Cortex of kidney (tissue), 1 donor: ENCODE measurements at places on chromosomes 4 and X.

- no peak for DNase-seq
These were observed 18.6 kb downstream of the BLTP1 start for GRCh38 chr4:122170775-122171174.

DNA sequence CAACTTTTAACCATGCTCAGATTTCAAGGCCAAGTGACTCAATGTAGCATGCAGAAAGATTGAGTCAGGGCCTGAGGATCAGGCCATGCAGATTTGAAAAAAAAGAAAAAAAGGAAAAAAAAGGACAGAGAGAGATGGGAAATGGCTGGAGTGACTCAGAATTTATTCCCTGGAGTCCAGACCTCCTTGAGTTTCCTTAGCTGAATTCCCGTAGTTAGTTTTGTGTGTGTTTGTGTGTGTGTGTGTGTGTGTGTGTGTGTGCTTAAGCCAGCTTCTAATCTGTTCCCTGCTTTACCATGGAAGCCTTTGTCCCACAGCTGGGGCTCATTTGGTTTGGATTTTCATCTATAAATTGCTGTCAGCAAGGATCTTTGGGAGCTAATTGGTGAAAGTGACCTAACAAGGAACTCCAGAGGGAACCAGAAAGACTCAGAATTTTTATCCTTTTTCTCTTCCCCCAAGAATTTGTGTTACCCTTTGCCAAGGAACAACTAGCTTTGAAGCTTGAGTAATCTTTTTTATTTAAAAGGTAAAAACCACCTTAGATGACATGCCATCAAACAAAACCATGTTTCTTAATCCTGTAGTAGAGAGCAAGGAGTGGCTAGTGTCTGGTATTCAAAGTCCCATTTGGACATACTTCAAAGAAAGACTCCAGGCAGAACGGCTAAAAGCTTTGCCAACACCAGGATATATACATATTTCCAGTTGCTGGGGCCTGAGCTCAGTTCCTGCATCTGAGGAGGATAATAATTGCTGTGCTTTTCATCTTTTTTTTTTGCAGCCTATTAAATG, 109.0 kb upstream of the DDIT4L start:
- DNase-seq, result no peak

- DNase-seq, result no peak
These were observed 67.9 kb downstream of the TMLHE start for GRCh38 chrX:155544881-155545280.

- no peak for DNase-seq
These were observed 211.8 kb downstream of the DCTD start for GRCh38 chr4:182705389-182705788.

- no peak for DNase-seq
These were observed 107.0 kb downstream of the ABLIM2 start for GRCh38 chr4:8051644-8052043.

DNA sequence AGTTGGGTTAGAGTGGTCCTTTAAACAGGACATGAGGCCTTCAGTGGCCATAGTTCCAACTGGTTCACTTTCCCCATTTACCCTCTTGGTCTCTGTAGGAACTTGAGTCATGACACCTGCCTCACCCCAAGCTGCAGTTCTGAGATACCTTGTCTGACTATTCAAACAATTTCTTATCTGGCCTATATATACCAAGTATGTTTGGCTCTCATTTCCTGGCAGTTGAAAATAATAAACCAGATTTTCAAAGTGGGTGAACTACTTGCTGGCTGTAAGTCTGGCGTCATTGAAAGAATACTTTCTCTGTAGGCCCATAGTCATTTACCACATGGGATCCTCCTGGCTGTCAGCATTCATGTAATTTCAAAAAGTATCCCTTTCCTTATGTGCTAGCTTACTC, 228.8 kb downstream of the SHROOM3 start:
- no peak for DNase-seq

- no peak for DNase-seq
These were observed 99.3 kb downstream of the AMMECR1 start for GRCh38 chrX:110218591-110218990.

- no peak for DNase-seq
These were observed 264.0 kb upstream of the SLIT2 start for GRCh38 chr4:19987746-19988145.

GRCh38 chr4:143082701-143083100, 102.0 kb upstream of the USP38 start:
- no peak for DNase-seq

DNA sequence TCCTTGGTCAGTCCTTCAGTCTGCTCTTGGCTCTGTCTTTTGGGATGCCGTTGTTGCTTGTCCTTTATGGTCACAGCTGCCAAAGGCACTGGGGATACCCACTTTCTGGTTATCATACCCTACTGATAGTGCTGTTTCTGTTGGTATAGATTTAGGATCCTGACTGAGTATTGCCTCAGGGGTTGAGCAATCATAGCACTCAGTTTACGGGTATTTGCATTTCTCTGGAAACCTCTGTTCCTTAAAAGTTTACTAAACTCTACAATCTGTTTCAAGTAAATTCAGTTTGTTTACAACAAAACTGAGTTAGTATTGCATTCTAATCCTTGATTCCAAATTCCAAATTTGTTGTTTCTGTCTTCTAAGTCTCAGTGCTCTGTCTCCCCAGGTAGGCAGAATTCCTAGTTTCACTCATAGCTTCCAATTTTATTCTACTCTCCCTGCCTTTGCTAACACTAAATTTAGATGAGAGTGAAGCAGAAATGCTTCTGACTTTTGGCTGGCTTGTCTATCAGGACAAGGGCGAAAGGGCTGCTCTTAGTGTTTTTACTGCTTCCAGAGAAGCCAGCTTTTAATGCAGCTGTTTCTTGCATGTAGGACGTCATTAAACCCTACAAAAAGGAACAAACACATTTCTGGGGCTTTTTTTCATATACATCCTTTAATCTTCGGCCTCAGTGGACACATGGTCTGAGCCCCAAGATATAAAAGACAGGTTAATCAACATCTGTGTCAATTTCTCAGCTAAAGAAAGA, 17.2 kb upstream of the TET2 start:
- DNase-seq, result no peak

DNA sequence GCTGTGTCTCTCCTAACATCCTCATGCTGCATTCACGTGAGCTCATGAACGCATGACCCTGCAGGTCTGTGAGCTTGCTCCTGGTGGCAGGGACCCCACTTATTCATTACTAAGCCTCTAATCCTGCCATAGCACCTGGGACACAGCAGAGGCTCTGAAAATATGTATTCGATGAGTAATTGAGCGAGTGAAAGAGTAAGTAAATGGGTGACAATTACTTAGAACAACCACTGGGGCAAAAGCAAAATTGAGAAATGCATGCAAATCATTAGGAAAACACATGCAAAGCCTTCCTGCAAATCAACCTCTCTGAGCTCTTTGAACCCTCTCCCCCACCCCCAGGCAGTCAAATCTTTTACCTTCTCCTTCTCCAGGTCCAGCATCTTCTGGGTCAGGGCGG, 23.6 kb upstream of the C4orf50 start:
- no peak for DNase-seq

- DNase-seq, result no peak
These were observed 486.6 kb downstream of the FAT4 start for GRCh38 chr4:125801373-125801772.

GRCh38 chr4:8647094-8647570, 54.6 kb downstream of the CPZ start:
- no peak for DNase-seq

DNA sequence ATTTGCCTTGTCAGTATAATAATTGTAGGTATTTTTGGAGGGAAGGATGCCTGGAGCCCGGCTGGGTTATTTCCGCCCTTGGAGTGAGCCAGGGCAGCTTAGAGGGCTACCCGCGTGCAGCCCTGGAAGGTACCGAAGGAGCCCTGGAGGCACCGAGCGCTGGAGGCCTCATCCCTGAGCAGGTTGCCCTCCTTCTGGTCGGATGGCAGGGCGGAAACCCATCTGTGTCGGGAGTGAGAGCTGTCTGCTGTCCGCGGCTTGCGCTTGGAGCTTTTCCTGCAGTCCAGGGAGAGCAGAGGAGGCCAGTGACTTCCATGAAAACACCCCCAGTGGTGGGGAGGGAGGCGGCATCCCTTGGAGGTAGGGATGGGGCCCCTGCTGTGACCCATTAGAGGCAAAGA, 122.1 kb downstream of the TBL1X start:
- DNase-seq, result no peak

DNA sequence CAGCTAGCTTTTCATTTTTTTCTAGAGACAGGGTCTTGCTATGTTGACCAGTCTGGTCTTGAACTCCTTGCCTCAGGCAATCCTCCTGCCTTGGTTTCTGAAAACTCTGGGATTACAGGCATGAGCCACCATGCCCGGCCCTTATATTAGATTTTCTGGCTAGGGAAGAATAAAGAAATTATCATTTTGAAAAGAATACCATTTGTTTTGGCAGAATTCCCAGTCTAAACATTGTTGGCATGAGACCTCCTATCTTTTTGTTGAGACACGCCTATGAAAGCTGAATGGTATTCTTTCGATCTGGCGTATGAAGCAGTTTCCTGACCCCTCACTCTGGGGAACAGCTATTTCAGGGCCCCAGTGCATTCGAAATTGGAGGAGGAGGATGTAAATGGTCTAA, 107.0 kb downstream of the REPS2 start:
- DNase-seq, result no peak

GRCh38 chr4:1572964-1573720, 111.0 kb downstream of the FAM53A start:
- no peak for DNase-seq

- no peak for DNase-seq
These were observed 14.5 kb downstream of the GUCY1B1 start for GRCh38 chr4:155773196-155773800.

DNA sequence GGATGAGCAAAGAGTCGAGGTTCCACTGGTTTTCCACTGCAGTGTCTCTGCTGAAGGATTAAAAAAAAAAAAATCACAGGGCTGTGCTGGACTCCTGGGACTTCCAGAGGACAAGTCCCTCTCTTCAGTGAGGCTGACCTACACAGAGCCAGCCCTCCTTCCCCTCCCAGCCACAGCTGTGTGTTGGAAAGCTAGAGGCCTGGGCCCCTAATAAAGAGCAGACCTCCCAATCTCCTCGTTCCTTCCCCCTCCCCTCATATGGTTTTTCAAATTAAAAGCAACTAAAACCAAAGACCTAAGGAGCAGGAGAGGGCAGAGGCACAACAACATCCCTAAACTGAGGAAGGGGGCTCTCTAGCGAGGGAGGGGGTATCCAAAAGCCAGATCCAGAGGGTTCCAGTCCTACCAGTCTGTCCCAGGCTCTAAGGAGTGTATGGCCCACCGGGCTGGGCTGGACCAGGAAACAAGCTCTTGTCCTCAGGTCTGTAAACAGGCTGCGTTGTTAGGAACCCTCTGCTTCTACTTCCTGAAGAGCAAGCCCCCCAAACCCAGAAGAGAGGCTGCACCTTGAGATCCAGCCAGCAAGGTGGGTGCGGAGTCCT, 4.0 kb upstream of the PDGFRA start:
- DNase-seq, result no peak
